Fibroblast of upper back skin (primary cell): ENCODE measurements at places on chromosomes 11 and 22.

DNA sequence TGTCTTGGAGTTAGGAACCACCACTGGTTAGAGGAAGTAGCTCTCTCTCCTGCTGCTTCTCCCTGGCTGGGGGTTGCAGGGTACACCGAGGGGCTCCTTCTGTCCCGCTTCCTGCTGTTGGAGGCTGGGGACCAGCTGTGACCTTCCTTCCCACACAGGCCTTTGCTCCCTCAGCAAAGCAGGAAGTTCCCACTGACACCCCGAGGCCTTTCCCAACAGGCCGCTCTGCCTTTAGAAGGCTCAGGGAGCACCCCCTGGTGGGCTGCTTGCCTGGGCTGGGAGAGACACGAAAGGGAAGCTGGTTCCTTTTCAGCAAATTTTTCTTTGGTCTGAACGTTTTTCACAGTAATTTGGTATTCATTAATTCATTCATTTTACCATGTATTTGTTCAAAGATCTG is 527.9 kb upstream of the B3GAT1 start:
- no peak for DNase-seq

DNA sequence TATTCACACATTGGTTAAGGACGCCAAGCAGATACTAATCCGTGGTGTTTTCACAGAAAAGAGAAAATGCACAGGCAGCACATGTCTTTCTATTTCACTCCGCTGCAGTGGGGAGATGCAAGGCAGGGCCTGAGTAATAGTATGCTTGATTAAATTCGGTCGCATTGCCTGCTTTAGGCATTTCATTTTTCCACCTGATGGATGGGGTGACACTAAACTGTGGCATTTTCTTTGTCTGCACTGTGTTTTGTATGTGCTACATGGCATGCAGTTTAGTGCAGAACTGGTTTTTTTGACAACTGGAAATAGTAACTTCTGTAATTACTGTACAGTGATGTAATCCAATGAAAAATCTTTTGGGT is 94.9 kb downstream of the SLC17A6 start:
- peak; percentile 68 for DNase-seq

- DNase-seq: peak; percentile 40
These were observed 6.9 kb downstream of the SMPD1 start for GRCh38 chr11:6397156-6397555.

DNA sequence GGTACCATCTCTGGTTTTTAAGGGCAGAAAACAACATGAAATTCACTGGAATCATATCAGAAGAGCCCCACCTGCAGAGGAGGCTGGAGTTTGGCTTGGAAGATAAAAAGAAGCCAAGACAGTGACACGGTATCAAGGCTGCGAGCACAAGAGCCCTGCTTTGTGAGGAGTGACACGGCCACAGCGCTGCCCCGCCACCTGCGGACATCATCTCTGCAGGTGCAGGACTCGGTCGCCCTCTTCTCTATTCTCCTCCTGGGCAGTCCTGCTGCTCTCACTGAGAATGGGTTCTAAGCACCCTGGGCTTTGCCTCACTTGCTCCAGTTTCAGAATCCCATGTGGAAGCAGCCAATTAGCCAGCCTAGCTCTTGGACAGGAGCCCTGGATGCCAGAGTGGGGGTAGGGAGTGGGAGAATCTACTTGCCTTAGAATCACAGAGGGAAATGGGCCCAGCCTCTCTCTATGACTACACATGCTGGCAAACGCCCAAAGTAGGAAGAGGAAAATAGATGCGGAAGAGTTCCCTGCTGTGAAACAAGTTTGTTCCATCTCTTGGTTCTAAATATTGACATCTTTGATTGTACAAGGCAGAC is 17.1 kb downstream of the APOL4 start:
- DNase-seq: peak; percentile 59

DNA sequence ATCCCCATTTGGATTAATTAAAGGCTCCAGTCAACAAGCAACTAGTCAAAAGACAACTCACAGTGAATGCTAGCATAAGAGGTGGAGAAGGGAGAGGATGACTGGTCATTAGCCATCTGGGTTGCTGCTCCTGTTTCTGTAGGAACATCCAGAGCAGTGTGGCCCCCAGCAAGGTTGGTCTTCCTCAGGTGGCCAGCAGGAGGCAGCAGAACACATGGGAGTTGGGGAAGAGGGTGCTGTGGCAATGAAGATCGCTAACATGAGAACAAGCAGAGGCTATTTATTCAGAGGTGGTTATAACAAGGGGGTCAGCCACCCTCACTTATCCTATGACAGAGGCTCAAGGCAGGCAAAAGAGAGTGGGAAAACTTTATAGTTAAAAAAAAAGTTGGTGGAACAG is 21.3 kb downstream of the IZUMO1R start:
- no peak for DNase-seq

DNA sequence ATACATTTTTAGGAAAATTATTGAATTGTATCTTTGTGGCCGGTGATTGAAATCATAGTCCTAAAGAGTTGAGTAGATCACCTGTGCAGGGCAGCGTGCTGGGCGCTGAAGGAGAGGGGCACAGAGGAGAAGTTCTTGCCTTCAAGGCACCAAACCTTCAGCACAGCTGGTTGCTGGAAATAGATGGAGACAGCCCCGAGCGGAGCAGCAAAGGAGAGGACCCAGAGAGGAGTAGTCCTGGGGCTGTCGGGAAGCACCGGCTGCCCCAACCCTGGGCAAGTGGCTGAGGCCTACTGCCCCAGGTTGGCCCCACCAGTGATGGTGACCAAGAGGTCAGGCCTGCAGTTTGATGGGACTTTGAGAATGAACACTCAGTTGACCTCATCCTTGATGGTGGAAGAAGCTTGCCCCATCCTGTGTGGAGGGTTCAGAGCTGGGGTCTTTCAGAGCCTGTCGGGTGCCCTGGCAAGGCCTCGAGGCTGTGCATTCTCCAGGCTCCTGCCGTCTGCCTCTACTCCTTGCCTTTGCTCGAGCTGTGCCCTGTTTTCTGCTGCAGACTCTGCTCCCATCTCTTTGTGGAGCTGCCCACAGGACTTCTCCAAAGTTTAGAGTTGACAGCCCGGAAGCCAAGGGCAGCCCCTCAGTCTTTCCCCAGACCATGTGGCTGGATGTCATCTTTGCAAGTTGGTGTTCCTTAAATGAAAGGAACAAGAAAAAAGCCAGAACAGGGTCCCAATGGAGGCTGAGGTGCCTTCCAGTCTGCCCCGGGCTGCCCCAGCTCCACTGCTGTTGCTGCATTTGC is 285.1 kb downstream of the TBC1D22A start:
- no peak for DNase-seq

- DNase-seq: peak; percentile 65
These were observed 698.1 kb downstream of the NTM start for GRCh38 chr11:132068556-132068955.

GRCh38 chr11:11981840-11982239 is 26.6 kb downstream of the DKK3 start:
- no peak for DNase-seq

GRCh38 chr11:3823303-3823702 is 14.9 kb downstream of the PGAP2 start:
- peak; percentile 75 for DNase-seq

DNA sequence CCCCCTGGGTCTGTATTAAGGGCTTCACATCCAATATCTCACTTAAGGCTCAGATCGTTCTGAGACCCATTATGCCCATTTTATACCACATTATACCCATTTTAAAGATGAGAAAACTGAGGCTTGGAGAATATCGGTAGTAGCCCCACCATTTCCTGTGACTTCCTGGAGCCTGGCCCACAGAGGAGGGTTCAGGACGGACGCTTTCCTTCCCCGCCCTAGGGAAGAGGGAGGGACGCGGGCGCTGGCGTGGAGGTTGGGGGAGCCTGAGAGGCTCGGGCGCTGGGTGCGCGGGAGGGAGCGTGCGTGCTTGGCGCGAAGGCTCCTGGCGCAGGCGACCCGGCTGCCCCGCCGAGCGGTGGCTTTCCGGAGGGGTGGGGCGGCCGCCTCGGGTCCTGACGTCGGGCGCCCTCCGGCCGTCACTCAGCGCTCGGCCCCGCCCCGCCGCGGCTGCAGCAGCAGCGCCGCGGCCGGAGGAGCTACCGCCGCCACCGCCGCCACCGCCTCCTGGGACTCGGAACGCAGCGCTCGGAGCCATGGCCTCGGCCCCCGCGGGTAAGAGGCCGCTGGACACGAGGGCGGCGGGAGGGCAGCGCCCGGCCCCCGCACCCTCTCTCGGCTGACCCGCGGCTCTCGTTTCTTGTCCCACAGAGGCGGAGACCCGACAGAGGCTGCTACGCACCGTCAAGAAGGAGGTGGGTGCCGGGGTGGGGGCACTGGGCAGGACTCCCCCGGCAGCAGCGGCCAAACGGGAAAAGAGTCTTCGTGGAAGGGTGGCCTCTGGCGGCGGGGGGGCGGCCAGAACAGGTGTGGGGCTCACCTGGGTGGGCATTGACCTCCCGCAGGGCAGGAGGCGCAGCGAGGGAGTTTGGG is at the start of gene SGSM1:
SGSM1 (plus strand) TSS at position 422 of the 873 bp plus-strand sequence; CDS start at position 537, 115 bp downstream.
- DNase-seq: peak; percentile 13

DNA sequence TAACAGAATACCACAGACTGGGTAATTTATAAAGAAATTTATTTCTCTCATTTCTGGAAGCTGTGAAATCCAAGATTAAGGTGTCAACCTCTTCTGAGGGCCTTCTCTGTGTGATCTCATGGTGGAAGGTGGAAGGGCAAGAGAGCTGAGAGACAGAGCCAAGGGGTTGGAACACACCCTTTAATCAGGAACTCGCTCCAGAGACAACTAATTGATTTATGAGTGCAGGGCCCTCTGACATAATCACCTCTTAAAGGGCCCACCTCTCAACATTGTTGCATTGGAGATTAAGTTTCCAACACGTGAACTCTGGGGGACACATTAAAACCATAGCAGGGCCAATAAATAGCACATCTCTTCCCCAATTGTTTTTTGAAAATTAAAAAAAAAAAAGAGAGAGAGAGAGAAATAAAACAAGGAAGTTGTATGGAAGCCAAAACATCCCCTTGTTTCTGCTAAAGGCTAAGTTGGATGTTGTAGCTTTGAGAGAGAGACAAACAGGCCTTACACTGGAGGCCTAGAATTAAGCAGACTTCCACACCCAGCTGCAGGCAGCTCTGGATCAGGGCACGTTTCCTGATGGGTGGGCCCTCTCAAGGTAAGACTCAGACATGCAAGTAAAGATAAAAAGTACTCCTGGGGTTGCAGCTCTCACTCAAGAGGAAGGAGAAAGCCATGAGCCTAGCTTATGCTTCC is 64.1 kb upstream of the BIRC3 start:
- no peak for DNase-seq

DNA sequence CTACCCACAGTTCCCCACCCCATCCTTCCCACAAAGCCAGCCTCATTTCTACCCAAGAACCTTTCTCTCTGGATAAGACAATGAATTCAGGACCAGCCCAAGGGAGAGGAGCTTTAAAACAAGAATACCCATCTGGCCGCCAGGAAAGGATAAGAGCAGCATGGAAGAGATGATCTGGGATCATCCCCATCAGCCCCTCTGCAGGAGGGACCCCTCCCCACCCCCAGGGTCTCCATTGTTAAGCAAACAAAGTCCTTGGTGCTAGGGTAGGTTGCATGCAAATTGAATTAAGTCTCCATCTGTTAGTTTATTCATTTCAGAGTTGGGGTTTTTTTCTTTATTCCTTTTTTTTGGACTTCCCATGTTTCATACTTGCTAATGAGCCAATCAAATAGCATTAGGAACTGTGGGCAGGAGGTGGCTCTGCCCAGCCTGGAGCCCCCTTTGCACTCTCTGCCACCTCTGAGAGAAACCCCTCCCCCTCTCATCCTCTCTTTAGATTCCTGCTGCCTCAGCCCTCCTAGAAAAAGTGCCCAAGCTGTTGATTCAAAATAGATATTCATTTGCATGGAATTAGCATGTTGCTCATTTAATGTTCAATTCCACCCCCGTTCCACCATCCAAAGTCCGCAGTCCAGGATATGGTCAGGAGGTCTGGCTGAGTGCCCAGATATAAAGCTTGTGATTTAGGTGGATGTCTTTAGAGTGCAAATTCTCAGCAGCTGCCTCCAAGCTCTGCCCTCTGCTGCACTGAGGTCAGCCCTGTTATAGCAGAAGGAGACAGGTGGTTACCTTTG is 138.5 kb upstream of the NCAM1 start:
- DNase-seq: peak; percentile 16

DNA sequence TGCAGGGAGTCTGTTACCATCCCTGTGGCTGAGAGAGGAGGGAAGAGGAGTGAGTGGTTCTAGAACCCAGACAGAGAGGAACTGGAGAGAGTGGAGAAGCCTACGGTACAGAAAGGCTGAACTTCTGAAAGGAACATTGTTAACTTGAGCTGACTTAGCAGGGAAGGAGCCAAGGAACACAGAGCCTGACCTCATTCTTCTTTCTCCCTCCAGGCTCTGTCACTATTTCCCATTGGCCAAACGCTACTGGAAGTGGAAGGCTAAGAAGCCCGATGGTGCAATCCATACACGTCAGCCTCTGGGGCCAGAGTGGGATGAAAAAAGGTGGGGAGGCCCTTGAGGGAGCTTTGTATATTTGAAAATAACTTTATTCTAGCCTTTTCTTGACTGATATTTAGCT is 16.5 kb upstream of the WT1 start:
- DNase-seq: no peak

- no peak for DNase-seq
These were observed 47.7 kb downstream of the GAB4 start for GRCh38 chr22:16960220-16960883.

DNA sequence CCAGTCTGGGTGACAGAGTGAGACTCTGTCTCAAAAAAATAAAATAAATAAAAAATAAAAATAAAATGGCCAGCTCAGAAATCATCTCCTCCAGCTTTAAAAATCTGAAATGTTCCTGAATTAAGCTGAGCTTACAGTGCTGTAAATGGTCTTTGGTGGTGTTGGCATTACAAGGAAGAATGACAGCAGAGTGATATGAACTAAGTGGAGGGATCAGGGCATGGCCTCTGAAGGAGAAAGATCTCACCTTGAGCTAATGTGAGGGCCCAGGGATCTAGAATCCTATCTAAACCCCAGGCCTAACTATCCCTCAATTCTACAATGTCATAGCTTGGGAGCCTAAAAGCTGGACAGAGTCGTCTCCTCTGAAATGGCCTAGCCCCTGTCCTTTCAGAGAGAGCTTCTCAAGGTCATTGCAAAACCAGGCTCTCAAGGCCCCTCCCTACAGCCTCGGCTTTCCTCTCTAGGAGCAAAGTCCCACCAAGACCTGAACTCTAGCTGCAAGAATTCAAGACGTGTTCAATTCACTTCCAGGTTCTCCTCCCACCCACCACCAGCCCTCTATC is 345.4 kb downstream of the BUD13 start:
- no peak for DNase-seq

DNA sequence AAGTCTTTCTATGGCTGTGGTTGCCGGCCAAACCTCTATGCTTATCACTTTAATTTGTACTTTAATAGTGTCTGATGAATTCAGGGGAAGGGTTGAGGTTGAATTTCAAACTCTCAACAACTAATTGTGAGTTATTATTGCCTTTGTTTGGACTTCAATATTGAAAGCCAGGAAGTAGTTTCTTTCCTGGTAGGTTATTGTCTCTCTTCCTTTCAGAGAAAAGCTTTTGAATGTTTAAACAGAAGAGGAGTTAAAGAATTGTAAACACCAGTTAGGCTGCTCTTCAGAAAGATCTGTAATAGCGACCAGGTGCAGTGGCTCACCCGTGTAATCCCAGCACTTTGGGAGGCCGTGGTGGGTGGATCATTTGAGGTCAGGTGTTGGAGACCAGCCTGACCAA is 22.2 kb downstream of the NNMT start:
- DNase-seq: no peak

GRCh38 chr11:133600786-133601185 is 68.5 kb upstream of the OPCML start:
- no peak for DNase-seq
